SHP77 treated with DMSO at 0.1 percent for 48 hours (cell line): ENCODE measurements at places on chromosomes 1 and 21.
A peak's percentile ranks its signal among the peaks of the same experiment; 100 is the strongest.

- no peak for DNase-seq
Measured at GRCh38 chr1:13782634-13783360, 82.8 kb downstream of the PRDM2 start.

DNA sequence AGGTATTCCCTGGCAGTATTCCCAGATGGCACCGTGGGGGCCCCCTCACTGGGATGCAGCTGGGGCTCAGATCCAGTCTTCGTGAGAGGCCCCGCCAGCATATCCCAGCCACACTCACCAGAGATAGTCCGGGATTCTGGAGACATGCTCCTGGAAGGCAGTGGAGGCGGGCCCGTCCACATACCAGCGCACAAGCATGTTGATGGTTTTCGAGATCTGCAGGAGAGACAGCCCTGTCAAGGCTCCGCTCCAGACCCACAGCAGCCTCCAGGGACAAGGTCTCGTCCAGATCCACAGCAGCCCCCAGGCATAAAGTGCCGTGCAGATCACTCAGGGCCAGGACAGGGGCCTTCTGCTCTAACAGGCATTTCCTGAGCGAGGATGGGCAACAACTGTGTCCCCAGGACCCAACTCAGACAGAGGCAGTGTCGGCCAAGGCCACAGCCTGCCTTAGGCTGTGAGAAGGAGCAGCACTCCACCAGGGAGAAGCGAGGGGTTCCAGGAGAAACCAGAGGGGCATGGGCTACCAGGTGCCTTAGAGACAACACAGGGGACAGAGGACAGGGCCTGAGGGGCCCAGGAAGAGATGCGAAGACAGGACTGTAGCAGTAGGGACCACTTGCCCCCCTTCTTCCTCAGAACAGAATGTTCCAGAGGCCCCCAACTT is 14.8 kb downstream of the LSS start:
- DNase-seq = no peak

- DNase-seq = no peak
Measured at GRCh38 chr1:13546791-13547190, 33.0 kb upstream of the LRRC38 start.

DNA sequence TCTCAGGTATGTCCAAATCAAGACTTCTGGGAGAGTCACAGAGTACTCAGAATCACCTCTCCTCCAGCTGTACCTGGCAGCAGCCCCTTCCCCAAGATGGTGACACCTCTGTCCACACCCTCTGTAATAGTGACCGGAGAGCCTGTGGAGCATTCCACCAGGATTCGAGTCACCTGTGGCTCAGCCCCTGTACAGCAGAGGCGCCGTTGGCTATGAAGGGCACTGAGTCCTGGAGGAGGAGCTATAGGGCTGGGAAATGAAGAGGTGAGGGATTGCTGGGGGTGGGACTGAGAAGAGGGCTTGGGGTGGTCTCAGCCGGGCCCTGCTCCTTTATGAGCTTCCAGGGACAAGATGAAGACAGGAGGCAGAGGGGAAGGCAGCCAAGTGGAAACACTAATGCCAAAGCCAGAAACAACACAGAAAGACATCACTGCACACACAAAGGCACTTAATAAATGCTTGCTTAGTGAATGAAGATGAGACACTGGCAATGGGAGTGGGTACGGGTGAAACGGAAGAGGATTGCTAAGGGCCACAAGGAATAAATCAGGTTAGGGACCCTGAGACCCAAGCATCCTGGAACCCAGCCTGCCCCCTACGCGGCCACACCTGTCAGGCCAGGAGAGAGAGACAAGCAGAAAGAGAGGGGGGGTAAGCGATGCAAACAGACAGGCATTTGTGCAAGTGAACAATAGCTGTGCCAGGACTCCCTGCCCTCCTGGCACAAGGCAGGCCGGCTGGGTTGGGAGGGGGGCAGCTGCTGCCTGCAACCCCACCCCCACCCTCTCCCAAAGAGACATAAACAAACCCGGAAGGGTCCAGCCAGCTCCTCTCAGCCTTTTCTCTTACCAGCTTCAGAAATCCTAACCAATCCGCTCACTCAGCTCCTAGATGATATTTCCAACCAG is 3.9 kb downstream of the ARHGEF2 start:
- DNase-seq = no peak

DNA sequence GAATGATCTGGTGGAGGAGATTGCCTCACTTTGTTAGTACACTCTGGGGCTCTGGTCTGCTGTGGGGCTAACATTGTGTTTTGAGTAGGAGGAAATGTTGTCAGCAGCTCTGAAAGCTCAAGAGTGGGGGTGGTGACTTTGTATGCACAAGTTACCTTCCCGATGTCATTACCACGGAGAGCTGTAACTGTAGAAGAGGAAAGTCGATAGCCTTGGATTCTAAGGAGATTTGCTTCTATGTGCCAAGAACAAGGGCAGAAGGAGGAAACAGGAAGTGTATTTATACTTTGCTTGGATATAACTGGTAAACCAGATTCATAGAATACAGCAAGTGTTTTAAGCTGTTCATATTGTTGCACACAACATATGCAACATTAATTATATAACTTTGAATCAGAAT is 196.1 kb downstream of the AMY1C start:
- no peak for DNase-seq

DNA sequence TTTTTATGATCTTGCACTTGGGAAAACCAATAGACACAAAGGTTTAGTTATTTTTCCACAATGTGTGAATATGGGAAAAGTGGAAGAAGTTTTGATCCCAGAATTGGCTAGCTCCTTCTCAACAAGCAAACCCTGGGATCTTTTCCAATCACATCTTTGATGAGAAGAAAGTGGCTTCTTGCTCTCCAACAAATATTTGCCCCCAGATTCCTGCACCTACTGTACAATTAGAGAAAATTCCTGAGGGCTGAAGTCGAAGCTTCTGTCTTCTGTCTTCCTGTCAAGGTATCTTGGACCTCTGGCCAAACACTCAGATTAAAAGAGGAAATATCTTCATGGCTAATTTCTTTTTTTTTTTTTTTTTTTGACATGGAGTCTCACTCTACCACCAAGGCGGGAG is 113.1 kb upstream of the SLC45A1 start:
- DNase-seq = no peak

DNA sequence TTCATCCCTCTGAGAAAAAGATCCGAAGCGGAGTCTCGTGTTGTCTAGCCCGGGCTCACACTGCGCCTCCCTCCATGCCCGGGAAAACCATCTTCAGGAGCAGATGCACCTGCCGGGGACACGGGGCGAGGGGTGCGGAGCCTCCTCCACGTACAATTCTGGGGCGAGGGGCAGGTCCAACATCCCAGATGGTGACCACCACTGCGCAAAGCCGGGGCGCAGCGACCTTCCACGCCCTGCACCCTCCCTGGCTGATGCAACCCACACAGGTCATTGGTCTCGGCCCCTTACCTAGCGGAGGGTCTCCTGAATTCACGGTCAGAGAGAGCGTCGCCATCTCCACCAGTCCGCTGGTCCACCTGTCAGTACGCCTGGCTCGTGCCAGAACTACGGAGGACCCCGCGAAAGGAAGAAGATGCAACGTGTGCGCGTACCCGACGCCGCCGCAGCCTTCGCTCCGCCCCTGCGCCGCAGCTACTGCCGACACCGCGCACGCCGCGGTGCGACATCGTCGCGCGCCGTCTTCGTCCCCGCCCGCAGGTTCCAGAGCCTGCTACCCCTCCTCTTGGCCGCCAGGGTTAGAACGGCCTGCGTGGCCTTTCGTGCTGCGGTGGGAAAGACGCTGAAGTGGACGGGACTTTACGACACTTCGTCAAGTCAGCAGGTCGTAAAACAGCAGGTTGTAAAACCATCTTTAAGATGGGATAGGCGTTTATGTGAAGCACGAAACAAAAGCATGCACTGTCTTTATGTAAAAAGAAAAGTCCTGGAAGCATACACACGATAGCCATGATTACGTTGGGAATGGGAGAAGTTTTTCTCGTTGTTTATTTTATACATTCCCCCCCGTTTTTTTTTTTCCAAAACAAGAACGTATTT is at the start of gene EPRS1:
Gene EPRS1, minus strand, starts transcription at position 454 of the 879 bp plus-strand sequence. Its CDS starts 117 bp downstream, at position 337.
- peak; percentile 94 for DNase-seq

DNA sequence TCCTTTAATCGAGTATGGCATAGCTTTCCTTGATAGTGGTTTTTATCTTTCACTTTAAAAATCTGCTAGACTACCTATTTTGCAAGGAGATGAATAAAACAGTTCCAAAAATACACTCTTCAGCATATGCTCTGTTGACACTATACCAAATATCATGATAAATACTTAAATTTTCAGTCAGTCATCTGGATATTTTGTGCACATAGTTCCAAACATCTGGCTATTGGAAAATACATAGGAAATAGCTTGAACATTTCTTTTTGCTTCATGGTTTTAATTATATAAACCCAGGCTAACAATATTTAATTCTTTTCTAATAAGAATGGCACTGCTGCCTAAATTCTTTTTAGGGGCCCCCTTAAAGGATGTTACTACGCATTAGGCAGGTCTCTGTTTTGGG is 342.1 kb downstream of the NEGR1 start:
- DNase-seq = no peak

DNA sequence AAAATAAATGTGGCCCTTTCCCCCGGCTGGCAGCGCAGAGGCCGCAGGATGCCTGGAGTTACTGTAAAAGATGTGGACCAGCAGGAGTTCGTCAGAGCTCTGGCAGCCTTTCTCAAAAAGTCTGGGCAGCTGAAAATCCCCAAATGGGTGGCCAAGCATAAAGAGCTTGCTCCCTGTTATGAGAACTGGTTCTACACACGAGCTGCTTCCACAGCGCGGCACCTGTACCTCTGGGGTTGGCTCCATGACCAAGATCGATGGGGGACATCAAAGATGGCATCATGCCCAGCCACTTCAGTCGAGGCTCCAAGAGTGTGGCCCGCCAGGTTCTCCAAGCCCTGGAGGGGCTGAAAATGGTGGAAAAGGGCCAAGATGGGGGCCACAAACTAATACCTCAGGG is 95.9 kb downstream of the LRIG2 start:
- no peak for DNase-seq

GRCh38 chr1:38266197-38266520 is 219.6 kb upstream of the POU3F1 start:
- no peak for DNase-seq

DNA sequence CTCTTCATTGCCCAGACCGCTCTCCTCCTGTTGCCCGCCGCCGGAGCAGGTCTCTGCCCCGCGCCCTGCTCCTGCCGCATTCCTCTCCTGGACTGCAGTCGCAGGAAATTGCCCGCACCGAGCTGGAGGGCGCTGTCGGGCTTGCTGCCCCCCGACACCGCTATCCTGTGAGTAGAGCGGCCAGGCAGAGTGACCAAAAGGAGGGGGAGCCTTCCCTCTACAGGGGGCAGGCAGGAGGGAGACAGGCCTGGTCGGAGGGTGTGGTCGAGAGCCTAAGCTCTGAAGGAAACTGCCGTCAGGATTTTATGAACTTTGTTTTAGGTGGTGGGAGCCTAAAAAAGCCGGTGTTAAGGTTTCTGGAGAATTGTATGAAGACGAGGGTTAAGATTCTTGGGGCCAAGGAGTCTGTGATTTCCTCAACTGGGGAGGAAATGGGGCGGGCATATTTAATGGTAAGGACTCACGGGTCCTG is 517 bp downstream of the LRIG2 start:
- DNase-seq = no peak

GRCh38 chr1:96183928-96184327 is 537.7 kb upstream of the PTBP2 start:
- no peak for DNase-seq

DNA sequence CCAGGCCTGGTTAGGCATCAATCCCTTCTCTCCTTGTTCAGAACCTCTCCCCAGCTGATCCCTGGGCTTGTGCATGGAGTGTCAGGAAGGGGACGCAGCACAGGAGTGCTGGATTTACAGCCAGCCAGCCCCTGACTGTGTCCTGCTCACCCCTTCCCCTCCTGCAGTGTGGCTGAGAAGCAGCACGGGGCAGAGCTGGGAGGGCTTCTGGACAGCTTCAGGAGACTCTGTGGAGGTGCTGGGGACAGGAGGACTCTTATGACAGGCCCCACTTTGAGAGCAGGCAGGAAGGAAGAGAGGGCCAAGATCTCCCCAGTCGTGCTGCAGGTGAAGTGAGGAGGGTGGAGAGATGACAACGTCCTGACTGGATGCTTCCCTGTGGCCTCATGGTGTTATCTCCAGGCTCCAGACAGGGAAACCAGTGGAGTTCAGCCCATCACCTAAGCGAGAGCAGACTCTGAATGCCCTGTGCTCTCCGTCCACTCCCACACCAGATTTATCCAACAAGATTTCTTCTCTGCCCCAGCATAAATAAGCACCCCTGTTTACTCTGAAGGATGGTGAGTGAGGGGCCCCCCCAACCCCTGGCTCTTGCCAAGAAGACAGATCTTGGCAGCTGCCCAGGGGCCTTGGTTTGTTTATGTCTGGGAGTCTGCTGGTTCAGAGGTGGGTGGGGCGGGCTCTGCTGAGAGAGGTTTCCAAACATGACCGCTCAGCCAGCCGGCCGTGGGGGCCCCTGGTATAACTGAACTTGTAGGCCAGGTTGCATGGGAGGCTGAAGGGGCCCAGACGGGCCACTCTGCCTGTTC is 21.3 kb downstream of the TMCC2 start:
- DNase-seq = no peak

GRCh38 chr1:242468784-242469183 is 55.7 kb downstream of the PLD5 start:
- no peak for DNase-seq

GRCh38 chr21:16074950-16075489 is 345.2 kb downstream of the USP25 start:
- DNase-seq = no peak

DNA sequence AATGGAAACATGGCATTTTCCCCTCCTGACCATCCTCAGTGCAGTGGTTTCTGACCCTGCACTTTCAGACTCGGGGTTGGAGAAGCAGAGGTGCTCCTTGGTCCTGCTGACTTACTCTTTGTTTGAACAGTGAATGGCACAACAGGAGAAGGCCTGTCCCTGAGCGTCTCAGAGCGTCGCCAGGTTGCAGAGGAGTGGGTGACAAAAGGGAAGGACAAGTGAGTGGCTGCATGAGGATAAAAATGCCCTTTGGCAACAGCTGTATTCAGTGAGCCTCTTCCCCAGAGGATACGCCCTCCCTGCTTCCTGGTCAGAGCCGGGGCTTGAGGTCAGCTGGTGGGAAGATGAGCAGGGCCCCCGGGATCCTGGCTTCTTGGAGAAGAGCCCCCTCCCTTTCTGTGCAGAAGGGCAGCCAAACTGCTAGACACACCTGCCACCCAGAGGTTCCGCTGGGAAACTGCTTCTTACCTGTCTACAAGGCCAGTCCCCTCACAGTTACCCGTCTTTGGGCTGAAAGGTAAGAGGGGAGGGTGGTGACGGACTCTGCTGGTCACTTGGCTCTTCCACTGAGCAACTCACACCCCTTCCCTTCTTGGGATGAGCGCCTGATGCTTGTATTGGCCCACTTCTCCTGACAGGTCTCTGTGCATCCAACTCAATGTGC is 16.6 kb downstream of the NPL start:
- DNase-seq = no peak

DNA sequence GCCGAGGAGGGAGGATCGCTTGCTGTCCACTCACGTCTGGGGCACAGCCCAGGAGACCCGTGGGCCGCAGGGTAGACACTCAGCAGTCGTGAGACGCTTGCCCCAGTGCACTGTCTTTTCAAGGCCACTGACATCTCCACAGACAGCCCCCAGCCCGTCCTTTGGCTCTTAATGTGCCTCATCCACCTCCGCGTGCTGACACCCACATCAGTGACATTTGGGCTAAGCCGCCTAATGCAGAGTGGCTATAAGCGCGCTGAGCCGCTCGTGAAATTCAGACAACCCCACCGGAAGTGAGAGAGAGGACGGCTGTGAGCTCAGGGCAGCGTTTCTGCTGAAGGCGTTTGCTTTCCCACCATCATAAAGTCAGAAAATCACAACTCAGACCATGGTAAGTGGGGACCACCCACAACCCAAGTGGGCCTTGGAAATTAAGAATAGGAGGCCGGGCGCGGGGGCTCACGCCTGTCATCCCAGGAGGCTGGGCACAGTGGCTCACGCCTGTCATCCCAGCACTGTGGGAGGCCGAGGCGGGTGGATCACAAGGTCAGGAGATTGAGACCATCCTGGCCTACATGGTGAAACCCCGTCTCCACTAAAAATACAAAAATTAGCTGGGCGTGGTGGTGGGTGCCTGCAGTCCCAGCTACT is 8.4 kb downstream of the SLC35E2B start:
- no peak for DNase-seq
